Kidney epithelial cell (primary cell): ENCODE measurements at places on chromosomes 11 and 22. TPM values are rescaled to one million over a fixed set of nuclear protein-coding genes. Genes with fewer than 3 reads are reported as not detected.

DNA sequence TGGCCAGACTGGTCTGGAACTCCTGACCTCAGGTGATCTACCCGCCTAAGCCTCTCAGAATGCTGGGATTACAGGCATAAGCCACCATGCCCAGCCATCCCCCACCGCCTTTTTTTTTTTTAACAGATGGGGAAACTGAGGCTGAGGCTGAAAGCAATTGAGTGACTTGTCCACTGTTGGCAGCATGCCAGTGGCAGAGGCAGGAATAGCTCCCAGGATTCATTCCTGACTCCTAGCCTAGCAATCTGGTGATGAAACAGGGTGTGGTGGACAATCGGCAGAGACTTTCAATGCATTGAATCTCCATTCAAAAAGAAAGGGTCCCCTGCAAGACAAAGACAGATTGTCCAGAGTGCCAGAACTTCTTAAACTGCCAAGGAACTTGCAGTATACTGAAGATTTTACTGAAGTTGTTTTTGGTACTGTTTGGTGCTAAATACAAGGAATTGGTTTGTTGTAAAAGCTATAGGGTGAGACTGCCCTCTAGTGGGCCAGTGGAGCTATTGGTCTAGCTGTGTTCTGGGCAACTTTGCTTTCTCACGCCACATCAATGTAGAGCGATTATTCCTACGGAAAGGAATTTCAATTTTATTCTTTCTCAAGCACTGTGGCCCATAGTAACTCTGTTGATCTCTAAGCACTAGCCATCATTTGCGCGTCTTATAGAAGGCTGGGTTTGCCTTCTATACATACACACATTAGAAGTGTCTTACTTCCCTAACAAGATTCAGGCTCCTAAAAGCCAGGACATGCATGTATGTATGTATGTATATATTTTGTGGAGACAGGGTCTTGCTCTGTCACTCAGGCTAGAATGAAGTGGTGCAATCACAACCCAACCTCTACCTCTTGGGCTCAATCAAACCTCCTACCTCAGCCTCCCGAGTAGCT lies 21.0 kb downstream of the C22orf31 start:
- DNase-seq: no peak

GRCh38 chr11:129720156-129720555 lies 95.5 kb upstream of the TMEM45B start:
- no peak for DNase-seq

DNA sequence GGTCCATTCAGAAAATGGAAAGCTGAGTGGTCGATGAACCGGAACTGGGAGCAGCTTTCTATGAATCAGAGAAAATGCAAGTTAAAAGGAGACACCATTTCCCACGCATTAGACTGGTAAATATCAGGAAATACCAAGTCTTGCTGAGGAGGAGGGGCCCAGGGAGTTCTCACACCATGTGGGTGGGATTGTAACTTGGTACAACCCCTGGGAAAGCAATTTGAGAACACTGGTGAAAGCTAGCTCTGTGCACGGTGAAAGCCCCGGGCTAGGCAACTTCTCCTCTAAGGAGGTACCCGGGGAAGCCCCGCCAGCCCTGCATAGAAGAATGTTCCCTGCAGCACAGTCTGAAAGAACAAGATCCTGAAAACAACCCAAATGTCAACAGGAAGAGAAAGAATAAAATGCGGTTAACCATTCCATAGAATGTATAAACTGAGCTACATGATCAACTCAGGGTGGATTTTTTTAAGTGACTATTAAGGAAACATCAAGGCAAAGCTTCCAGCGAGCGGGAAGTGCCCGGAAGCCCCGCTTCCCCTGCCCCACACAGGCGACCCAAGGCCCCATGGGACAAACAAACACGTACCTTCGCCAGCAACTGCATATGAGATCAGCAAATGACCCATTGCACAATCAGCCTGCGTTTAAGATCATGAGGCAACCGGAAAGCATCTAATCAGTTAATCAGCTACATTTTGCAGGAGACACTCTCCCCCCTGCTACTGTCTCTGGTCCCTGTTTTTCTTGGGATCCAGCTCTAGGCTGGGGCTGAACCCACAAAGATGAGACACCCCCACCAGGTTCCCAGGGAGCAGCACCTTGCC lies 11.3 kb downstream of the SHANK2 start:
- peak; percentile 87 for DNase-seq

- DNase-seq: no peak
These were observed 23.1 kb downstream of the RGL4 start for GRCh38 chr22:23713696-23714595.

GRCh38 chr11:13302420-13302958 lies 24.9 kb downstream of the BMAL1 start:
- DNase-seq: no peak

DNA sequence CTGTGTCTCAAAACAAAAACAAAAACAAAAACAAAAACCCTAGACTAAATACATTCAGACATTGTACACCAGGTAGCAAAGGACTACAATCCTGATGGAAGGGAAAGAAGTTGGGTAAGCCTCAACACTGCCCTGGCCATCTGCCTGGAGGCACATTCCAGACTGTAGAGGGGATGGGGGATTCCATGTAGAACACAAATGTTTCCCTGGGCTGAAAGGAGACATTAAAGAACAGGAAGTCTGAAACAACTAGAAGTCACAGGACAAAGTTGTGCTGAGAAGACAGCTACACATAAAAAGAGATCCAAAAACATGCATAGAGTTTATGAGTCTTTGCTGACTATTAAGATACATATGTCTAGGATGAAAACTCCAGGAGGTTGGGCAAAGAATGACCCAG lies 83.9 kb downstream of the RRAS2 start:
- DNase-seq: no peak

- DNase-seq: no peak
These were observed 65.6 kb downstream of the CCDC81 start for GRCh38 chr11:86440305-86440716.

DNA sequence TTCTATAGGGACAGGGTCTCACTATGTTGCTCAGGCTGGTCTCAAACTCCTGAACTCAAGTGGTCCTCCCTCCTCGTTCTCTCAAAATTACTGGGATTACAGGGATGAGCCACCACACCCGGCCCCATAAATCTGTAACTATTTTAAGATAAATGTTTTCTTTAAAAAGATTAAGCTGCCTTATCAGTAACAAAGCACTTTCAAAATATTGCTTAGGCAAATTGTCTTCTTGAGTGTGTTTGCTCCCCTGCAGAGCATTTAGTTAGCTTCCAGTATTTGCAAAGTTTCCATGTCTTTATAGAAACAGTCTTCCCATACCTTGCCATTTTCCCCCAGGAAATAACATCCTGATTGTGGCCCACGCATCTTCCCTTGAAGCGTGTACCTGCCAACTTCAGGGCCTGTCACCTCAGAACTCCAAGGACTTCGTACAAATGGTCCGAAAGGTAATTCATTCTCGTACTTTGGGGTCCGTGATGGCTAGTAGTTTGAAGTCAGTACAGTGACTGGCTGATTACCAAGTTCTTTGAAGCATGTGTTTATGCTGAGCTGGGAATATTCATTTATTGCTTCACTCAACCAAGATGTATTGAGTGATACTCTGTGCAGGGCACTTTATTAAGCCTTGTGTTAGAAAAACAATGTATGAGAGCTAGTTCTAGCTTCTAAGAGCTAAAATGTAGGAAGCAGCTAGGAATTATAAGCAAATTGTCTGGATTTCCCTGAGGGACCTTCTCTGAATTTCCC lies 30.4 kb upstream of the CRTAM start:
- DNase-seq: no peak

DNA sequence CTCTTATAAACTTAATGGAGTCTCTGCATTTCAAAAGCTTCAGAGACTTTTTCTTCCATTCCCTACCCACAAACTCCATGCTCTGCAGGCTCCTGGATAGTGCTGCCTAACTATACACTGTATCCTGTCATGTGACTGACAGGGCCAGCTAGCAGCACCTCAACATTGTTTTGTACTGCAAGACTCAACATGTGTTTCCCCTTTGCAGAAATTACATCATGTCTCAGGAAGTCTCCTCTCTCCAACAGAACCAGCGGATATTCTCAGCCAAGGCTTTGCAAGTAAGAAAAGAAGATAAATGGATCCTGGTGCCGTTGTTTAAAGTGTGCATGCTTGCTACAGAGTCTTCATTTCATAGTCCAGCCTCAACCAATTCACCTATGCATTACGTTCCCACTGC lies 164.0 kb upstream of the UBASH3B start:
- DNase-seq: no peak

DNA sequence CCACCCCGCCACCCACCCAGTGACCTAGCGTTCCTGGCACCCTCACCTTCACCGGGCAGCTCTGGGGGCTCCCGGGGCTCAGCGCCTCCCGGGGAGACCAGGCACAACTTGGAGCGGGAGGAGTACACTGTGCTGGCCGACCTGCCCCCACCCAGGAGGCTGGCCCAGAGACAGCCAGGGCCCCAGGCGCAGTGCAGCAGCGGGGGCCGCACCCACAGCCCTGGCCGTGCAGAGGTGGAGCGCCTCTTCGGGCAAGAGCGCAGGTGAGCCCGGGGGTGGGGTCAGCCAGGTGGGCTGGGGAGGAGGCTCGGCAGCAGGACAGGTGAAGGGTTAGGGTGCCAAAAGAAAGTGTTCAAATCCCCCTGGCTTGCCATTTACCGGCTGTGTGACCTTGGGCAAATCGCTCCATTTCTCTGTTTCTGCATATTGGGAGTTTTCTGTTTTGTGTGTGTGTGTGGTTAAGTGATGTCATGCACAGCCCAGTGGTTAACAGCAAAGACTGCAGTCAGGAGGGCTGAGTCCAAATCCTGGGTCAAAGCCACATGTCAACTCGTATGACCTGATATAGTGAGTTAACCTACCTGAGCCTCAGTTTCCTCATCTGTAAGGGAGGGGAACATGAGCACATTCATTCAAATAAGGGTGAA lies 29.5 kb downstream of the TRIOBP start:
- no peak for DNase-seq

- DNase-seq: no peak
These were observed 345.6 kb downstream of the DLG2 start for GRCh38 chr11:85281550-85281949.

- DNase-seq: no peak
These were observed 216.9 kb downstream of the CTTN start for GRCh38 chr11:70615036-70615875.

- no peak for DNase-seq
These were observed 13.7 kb upstream of the VPS37C start for GRCh38 chr11:61174949-61175348.

GRCh38 chr11:126951465-126951864 lies 49.1 kb downstream of the KIRREL3 start:
- no peak for DNase-seq

DNA sequence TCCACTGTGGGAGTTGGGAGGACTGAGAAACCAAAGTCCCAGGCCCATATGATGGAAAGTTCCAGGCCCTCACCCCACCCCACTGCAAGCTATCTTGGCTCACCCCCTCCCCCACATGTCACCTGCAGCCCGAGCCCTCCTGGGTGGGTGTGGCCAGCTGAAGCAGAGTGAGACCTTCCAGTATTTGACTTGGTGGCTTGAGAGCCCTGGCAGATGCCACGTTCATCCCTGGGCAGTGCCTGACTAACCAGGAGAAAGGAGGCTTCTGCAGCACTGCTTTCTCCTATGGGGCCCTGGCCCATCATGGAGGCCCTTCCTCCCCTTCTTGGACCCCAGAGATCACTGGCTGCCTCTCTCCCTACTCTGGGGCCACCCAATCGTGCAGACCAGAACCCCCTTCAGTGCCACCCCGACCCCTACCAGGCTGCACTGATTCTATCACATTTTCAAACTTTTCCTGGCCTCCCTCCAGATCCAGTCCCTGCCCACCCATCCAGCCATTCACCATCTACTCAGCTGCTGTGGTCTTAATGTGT lies 38.1 kb upstream of the WNT11 start:
- no peak for DNase-seq

DNA sequence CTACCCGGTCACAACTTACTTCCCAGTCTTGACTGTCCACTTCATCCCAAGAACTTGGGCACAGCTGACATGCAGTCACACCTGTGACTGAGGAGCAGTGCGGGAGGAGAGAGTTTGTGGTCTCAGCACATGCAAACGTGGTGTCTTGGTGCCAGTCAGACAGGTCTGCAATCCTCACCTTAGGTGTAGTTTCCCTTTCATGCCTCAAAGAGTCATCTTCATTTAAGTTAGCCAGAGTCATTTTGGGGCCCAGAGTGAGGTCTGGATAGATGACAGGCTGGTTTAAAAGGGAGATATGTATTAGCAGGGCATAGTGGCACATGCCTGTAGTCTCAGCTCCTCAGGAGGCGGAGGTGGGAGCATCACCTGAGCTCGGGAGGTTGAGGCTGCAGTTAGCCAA lies 108.5 kb upstream of the SORL1-AS1 start:
- DNase-seq: no peak

- DNase-seq: no peak
These were observed 196.9 kb downstream of the CSNK2A3 start for GRCh38 chr11:11155962-11156815.

- no peak for DNase-seq
These were observed 1359.3 kb downstream of the LRRC4C start for GRCh38 chr11:40100162-40100553.

- no peak for DNase-seq
These were observed 167.8 kb upstream of the NARS2 start for GRCh38 chr11:78742430-78742829.

GRCh38 chr11:109956124-109956793 lies 136.9 kb upstream of the ZC3H12C start:
- DNase-seq: no peak

GRCh38 chr11:93729129-93729616 lies 12.1 kb downstream of the TAF1D start:
- DNase-seq: no peak

DNA sequence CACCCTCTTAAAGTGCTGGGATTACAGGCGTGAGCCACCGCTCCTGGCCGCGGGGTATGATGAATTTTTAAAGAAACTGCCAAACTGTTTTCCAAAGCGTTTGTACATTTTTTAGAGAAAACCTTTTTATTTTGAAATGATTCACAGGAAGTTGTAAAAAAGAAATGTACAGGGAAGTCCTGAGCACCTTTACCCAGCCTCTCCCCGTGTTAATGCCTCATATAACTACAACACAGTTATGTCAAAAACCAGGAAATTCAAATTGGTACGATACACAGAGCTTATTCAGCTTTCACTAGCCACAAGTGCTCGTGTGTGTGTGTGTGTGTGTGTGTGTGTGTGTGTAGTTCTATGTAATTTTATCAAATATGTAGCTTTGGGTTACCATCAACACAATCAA lies 7.0 kb upstream of the FAM118A start:
- DNase-seq: no peak

DNA sequence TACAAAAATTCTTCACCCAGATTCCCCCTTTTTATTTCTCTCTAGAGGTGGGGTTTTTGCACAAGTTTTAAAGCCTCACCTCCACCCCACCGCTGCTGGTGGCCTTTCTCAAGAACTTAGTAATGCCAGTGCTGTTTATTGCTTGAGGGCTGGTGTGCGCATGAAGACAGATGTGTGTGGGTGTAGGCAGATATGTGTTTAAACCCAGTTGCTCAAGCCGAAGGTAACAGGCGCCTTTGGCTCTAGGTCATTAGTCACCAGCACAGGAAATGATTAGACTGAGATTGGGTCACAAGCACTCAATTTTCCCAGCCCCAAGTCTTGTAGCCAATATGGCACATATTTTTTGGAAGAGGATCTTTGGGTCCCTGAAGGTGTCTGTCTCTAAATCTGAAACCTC lies 2.7 kb upstream of the CLMP start:
- peak; percentile 59 for DNase-seq

The NCAM1 gene
- total RNA-seq: 14.7 and 16.5 TPM in 2 replicates

The PGM2L1 gene
- 17.4 and 17.5 TPM in 2 replicates for total RNA-seq

The GRIK4 gene
- total RNA-seq: 0.14 and 0.17 TPM in 2 replicates

The KIRREL3 gene
- 1.3 and 1.4 TPM in 2 replicates for total RNA-seq

The SCN2B gene
- total RNA-seq: 0.04 and 0.07 TPM in 2 replicates

The CADM1 gene
- total RNA-seq: 33.0 and 41.7 TPM in 2 replicates

The YPEL1 gene
- 2.8 and 4.9 TPM in 2 replicates for total RNA-seq

The LRRC10B gene
- 0.25 TPM in 1 of 2 replicates, not detected in the other for total RNA-seq
